Endothelial cell (in vitro differentiated cells): ENCODE measurements at places on chromosomes 6 and 20.

DNA sequence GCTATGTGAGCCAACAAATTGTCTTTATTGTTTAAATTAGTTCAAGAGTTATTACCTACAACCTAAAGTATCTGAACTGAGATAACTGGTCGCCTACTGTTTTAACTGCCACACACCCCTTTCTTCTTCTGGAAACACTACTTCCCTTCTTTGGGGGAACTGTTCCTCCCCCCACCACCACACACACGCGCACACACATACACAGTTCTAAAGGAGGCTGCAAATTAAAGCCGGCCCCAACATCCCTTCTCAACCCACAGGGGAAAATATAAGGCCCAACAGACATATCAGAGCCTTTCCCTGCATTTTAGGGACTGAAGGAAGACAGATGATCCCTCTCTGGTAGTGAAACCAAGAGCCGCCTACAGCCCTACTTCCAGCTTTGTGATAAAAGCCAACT, 348.0 kb upstream of the JARID2 start:
- no peak for DNase-seq

DNA sequence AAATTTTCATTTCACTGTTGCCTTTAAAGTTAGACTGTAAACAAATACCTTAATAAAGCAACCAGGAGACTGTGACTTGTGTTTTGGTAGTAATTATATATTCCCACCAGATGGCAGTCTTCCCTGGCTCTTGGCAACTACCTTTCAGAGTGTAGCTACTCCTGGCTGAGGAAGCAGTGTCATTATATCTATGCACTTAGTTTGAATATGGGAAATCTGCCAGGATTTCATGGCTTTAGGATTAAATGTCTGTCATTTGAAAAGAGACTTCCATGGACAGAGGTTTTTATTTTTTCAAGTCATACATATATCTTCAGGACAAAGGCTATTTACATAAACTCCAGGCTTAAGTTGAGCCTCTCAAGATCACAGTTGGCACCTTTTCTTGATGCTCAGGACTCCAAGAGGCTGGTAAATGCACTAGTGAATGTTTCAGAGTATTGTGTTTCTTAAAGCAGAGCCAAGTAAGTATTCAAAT, 160.1 kb downstream of the C6orf58 start:
- DNase-seq: peak; percentile 42

- DNase-seq: no peak
Measured at GRCh38 chr6:39706819-39707335, 18.3 kb downstream of the KIF6 start.

DNA sequence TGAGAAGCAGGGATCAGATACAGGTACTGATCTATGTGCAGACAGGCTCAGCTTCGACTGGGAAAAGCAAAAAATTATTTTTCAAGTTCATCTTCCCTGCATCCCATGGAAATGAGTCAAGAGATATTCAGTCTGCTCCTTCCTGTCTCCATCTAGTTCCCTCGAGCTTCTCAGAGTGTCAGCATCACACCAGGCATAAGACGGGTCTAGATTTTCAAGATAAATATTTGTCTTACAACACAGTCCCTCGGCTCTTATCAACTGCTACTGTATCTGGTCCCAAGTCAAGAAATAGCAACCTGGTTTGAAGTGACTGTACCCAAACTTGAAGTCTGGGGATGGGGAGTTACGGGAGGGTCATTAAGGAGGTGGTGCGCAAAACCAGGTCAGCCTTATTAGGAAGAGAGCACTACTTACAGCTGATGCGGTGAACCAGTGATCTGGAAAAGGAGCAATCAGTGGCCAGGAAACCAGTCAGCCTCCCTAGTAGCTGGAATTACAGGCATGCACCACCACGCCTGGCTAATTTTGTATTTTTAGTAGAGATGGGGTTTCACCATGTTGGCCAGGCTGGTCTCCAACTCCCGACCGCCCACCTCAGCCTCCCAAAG, 29.7 kb downstream of the ZMYND8 start:
- no peak for DNase-seq

- no peak for DNase-seq
Measured at GRCh38 chr20:20780127-20780824, 67.8 kb upstream of the RALGAPA2 start.

DNA sequence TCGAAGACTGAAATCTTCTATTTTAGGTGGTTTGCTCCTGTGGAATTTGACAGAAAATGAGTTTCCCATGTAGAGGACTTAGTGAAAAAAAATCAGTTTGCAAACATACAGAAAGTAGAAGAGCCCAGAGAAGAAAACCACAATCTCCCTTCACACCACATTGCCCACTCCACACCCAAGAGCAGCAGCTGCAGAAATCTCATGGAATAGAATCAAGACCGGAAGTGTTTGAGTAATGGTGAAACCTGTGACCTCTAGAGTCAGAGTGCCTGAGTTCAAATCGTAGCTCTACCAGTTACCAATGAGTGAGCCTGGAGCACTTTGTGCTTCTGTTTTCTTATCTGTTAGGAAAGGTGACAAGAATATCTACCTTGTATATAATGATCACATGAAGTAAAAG, 4.6 kb downstream of the SIRPG start:
- DNase-seq: no peak

- DNase-seq: no peak
Measured at GRCh38 chr20:26295006-26295405, 598.4 kb upstream of the ZNF337 start.
